ENCODE measurements at places on chromosomes 5 and 9.

DNA sequence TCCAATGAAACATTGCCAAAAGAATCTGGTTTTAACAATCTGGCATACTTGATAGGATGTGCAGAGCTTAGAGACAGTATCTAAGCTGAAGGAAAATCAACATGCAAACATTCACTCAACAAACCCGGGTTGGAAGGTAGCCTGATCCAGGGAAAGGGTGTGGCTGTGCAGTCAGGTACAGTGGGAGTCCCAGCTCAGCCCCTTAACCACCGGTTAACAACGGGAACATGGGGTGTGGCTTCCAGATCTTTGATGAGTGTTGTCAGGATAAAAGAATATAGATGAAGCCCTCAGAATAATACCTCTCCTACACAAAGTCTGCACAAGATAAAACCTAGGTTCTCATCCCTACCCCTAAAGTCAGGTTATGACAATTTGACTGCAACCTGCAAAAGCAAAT is 127.3 kb downstream of the CDK5RAP2 start:
- no peak for DNase-seq

DNA sequence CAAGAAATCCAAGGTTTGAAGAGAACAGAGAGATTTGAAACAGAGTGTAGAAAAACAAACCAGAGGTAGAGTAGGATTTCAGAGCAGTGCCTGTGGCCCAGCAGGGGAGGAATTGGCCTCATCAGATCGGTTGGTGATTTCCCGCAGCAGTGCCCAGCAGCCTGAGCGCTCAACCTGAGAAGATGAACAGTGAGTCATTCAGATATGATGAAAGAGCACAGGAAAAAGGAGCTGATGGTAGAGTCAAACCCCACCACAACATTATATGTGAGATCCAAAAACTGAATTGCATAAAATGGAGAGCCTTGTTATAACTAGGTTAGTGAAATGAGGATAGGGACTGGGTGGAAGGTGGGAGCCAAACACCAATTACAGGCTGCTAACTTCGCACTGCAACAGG is 248.9 kb downstream of the PIK3R1 start:
- no peak for DNase-seq

DNA sequence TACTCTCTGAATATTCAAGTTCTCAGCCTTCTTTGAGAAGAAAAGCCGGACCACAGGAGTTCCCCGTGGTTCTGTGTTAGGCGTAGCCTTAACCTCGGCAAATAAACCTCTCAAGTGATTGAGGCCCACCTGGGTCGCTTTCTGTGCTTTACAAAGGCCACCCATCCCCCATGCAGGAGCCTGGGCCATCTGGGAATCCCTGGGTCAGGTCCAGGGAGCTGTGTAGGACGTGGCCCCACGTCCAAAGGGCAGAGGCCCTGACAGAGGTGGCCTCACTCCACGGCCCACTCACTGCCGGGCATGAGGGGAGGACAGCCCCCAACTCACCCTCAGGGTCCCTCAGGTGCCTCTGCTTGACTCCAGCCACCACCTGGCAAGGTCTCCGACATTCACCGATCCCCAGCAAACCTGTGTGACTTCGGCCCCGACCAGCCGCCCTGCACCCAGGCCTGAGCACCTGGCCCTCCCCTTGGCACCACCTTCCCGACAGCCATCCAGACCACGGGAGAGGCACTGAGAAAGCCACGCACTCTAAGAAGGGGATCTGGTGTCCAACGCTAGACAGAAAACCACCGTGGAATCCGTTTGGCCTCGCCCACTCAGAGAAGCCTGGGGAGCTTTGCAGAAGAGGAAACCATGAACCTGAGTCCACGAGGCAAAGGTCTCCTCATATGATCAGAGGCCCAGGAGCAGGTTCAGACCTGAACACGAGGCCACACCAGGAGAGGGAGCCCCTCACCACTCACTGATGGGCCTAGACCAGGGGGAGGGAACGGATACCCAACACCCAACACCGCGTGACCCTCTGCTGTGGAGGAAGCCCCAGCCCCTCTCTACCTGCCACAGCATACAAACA is 4.5 kb downstream of the SLC12A7 start:
- DNase-seq, result no peak

- no peak for DNase-seq
Measured at GRCh38 chr5:177264178-177264577, 39.3 kb downstream of the RAB24 start.

DNA sequence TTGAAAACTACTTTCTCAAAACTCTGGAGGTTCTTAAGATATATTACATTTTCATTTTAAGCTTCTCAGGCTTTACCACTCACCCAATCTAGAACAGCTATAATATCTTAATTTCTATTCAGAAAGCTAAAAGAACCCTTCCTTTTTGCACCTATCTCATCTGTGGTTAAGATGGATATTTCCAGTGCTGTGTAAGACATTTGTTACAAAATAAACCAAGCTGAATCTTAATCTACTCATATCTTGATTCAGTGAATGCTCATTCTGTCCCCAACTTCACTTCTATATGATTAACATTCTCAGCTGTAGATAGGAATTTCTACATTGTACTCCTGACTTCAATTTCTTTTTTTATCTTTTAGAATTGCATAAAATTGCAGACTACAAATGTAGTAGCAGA is 15.0 kb downstream of the ABHD17B start:
- no peak for DNase-seq

GRCh38 chr5:180423598-180423997 is 70.5 kb upstream of the GFPT2 start:
- no peak for DNase-seq

- no peak for DNase-seq
Measured at GRCh38 chr5:40106847-40107246, 572.9 kb upstream of the PTGER4 start.

DNA sequence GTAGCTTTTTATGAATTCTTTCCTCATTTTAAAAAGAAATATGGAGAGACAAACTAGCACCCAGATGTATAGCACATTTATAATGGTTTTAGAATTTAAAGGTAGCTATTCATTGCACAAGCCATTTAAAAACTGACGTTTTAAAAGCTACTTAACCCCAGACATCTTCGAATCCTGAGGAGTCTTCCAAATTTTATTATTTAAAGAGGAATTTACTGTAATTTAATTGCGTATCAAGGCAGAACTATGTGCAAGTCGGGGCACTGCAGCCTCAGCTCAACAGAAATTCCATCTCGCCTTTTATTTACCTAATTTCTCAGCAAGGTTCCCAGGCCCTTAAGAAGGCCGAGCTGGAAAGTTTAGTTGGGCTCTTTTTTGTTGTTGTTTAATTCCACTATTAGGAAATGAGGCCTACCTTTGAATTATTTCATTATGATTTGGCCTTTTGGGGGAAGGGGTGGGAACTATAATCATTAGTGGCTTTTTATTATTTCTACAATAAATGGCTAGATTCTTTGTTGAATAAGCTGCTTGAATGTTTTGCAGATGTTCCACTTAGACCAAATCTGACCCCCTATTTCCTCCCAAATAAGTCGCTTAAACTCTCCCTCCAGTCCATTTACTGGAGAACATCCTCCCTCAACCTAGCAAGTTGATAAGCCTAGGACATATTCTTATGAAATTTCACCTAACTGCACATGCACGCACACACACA is 20.2 kb downstream of the NR2F1 start:
- DNase-seq, result no peak

GRCh38 chr9:137349471-137350033 is 47.5 kb upstream of the NRARP start:
- no peak for DNase-seq
